ENCODE measurements at places on chromosomes 6 and 20. TPM values are rescaled to one million over a fixed set of nuclear protein-coding genes. Genes with fewer than 3 reads are reported as not detected.

ERGIC3 gene
- total RNA-seq: 435 TPM

RAB5IF gene
- 220 TPM for total RNA-seq

MTFR2 gene
- 10.5 TPM for total RNA-seq

SAMD3 gene
- not detected for total RNA-seq

DCDC2 gene
- 4.2 TPM for total RNA-seq

MYH7B gene
- total RNA-seq: 2.3 TPM

GLP1R gene
- not detected for total RNA-seq

- no peak for DNase-seq
These were observed 227.3 kb downstream of the TINAG start for GRCh38 chr6:54535568-54535967.

- DNase-seq: no peak
These were observed 91.6 kb downstream of the PRND start for GRCh38 chr20:4813076-4813862.

DNA sequence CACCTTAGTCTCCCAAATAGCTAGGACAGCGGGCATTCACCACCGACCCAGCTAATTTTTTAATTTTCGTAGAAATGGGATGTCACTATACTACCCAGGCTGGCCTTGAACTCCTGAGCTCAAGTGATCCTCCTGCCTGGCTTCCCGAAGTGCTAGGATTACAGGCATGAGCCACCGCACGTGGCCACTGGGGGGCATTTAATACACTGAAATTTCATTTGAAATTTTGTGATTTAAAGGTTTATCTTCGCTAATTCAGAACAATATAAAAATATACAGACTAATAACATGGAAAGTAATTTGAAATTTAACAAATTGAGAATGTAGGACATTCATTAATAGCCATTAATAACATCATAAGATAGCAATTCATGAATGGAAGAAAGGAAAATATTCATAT, 20.5 kb upstream of the TBC1D32 start:
- no peak for DNase-seq

GRCh38 chr6:15344192-15344519, 98.3 kb downstream of the JARID2 start:
- DNase-seq: no peak

- no peak for DNase-seq
These were observed 63.0 kb upstream of the THBS2 start for GRCh38 chr6:169316651-169317050.

DNA sequence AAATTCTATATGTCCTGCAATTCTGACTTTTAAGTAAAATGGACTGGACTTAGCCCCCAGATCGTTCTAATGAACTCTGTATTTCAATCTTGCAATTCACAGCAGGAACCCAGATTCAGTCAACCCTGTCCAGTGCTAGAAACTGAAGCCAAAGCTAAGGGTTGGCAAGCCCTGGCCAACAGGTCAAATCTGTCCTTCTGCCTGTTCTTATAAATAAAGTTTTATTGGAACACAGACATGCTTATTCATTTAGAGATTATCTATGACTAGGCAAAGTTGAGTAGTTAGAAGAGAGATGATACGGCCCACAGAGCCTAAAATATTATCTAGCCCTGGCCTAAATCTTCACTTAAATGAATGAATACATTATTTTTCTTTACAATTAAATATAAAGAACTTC, 339.2 kb upstream of the JARID2 start:
- DNase-seq: no peak

DNA sequence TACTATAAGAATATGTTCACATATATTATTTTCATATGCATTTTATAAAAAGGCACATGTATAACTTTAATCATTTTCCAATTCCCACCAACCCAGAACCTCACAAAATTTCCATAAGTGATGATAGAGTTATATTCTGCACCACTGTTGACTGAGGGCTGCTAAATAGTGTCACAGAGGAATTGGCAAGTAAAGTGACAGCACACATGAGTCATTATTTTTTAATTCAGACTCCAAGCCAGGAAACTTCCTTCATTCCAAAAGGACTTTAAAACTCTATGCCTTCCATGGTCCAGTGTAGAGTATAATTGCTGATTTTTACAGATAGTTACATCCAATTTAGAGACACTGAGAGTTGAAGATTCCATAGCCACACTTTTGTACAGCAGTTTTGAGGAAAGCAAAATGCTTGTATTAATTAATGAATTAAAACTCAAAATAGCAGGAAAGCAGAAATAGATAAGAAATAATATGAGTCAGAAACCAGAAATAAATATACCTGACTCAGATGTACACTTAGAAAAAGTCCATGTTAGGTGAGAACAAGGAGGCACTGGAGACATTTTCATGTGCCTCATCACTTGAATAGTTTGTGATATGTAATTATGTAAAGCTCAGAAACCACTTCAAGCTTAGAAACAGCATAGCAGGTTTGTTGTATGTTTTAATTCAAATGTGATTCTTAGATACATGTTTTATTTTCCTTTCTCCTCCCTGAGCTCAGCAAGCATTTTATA, 425.2 kb upstream of the OPRM1 start:
- DNase-seq: no peak

- no peak for DNase-seq
These were observed 159.8 kb upstream of the GGTLC1 start for GRCh38 chr20:24148372-24148771.

DNA sequence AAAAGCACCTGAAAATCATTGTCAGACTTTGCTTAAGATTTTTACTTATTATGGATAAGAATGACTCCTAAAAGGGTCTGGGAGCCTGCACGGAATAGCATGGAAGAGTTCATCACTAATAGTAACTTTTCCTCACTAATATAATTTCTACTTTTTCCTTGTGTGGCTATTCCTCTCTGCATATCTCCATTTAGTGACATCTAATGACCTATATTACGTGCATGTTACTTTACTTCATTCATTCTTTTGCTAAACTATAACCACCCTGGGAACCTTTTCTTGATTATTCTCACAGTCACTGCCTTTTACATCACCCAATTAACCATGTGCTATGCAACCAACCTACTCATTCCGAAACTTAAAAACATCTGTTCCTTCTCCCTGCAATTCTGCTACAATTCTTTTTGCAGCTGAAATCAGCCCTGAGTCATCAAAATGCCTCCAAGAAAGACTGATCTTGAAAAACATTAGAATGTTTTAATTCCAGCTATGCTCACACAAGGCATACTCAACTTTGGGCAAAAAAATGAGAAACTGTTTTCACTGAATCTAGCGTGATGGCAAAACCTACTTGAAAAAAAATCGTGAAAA, 313.3 kb downstream of the RNGTT start:
- DNase-seq: no peak

DNA sequence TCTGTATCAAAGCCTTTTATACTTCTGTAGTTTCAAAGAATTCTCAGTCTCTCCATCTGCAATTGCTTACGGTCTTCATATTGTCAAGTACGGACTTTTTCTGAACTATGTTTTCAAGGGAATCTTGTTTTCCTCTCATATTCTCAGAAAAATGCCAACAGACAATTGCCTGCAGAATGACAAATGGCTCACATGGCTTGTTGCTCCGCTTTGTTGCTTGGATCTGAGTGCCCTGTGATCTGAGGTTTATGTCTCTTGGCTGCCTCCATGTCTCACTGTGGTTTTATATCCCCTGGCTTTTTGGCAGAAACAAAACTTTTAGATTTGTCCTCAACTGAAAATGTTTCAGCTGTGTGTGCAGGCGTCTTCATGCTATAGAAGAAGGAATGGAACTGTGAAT, 285.4 kb upstream of the CHD6 start:
- DNase-seq: no peak

DNA sequence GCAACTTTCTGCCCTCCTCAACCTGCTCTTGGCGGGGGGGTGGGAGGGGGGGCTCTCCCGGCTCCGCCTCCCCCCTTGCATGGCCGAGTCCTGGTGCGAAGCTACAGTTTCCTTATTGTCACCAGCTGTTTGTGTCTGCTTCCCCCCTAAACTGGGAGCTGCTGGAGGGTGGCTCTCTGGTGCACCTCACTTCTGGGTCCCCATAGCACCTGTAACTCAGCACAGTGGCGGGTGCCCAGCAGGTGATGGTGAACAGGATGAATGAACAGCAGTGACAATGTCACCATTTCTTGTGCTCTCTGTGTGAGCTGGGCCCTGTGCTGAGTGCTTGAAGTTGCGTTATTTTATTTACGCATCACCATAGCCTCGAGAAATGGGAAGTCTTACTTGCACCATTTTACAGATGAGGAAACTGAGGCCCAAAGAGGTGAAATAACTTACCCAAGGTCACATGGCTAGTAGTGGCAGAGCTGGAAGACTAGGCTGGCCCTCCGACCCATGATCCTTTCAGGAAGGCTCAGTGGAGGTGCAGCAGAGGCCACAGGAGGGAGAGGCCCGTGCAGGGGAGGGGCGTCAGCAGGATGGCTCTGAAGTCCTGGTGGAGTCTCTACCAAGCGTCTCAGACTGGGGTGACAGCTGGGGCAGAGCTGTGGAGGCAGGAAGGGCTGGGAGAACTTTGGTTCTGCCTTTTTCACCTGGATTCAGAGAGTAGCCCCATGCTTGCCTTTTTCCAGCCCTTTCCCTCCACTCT, 41.8 kb downstream of the SRC start:
- DNase-seq: no peak

- DNase-seq: no peak
These were observed 108.2 kb downstream of the THEMIS start for GRCh38 chr6:127792616-127793015.

DNA sequence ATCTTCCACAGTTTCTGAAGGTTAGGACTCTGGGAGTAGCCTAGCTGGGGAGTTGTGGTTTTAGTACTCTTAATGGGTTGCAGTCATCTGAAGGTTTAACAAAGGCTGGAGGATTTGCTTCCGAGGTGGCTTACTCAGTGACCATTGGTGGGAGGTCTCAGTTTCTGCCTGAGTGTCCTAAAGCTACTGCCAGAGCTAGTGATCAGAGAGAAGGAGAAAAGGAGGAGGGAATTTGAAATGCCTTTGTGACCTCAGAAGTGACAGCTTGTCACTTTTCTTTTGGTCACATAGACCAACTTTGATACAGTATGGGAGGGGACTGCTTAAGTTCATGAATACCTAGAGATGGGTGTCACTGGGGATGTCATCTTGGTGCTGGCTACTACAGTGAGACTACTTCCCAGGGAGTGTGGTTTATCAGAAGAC, 41.3 kb downstream of the NCOA3 start:
- no peak for DNase-seq

- DNase-seq: no peak
These were observed 6.0 kb downstream of the CST7 start for GRCh38 chr20:24955045-24955444.

DNA sequence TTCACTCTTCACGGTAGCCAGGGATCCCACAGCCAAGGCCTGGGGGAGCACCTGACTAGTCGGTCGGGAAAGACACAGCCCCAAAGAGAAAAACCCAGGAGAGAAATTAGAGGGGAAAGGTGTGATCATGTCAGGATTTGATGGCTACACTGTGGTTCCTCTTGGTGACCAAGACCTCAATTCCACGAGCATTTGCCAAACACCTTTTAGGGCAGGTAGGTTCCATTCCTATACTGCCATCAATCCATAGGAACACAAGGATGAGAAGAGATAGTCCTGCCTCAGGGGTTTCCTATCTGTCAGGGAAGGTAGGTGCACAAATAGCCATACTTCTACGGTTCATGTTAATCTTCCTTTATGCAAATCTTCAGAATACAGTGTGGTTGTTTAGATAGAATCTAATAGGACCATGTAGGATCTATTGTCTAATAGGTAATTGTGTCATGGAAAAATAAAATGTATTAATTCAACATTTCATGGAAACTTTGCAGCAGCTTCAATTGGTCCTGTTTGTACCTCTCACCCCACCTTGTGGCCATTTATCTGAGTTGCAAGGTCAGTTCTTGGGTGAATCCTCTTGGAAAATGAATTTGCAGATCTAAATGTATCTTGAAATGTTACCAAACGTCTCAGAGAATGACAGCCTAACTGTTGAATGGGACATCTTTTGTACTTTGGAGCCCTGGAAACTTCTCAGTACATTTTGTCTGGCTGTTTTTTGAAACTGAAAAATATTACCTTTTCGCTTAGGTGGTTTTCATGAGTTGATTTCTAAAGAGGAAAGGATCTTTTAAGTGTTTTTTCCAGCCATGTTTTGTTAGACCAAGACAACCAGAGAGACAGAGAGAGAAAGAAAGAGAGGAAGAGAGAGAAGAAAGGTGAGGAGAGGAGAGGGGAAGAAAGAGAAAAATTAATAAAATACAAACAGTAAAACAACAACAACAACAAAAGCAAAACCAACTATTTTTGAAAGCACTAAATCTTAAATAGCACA, 33.7 kb upstream of the IYD start:
- peak; percentile 38 for DNase-seq

DNA sequence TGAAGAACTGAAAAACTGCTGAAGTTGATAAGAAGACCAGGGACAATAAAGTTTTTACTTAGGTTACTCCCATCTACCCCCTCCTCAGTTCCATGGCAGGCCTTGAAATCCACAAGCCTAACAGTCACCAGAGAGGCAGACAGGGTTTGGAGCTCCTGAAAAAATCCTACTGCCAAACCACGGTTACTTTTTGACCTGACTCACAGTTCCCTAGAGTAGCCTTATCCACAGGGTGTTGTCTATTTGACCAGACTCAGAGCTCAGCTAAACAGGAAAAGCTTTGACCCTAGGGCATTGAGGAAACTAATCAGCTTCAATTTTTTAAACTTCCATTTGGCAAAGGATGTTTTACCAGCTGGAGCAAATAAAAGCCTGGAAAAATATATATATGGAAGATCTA, 257.7 kb upstream of the NT5E start:
- no peak for DNase-seq

DNA sequence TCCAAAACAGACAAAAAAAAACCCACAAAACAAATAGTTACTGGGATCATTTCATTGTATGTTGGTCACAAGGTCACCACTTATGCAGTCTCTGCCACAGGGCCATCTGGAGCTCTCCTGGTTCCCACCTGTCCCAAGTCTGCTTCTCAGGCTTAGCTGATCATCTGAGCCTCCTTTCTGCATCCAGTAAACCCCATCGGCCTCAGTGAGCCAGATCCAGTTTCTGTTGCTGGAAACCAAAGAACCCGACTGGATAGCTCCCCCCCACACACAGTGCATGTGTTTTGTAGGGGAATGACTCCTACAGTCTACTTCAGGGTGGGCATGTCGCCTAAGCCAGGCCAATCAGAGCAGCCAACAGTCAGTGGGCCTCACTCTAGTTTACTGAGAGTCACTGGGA, 233.3 kb downstream of the PREX1 start:
- DNase-seq: no peak

DNA sequence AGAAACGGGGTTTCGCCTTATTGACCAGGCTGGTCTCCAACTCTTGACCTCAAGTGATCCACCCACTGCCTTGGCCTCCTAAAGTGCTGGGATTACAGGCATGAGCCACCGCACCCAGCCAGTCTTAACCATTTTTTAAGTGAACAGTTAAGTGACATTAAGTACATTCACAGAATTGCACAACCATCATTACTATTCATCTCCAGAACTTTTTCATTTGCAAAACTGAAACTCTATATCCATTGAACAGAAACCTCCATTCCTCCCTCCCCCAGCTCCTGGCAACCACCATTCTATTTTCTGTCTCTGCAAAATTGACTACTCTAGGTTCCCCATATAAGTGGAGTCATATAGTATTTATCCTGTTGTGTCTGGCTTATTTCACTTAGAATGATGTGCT, 59.7 kb downstream of the PLCB4 start:
- no peak for DNase-seq

All from PC-9 (cell line).